Stimulated activated naive CD8-positive, alpha-beta T cell treated with anti-CD3 and anti-CD28 coated beads, Interleukin-15, amount 100 ng/mL, for 72 hours (primary cell): ENCODE measurements at places on chromosomes 3 and 15.

DNA sequence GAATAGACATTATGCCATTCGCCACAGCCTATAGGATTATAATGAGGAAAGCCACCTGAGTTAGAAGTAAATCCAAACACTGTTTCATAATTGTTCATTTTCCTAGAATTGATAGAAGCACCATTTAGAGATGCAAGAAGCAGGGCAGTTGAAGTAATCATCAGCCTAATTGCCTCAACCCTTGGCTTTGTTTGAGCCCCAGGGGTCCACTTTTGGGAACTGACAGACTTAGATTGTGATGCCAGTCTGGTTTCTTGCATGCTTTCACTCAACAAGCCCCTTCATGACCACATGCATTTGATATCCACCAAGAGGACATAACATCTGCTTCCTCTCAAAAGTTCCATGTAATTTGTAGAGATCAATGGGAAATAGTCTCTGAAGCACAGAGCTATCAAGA is 97.2 kb upstream of the COL8A1 start:
- DNase-seq = no peak

DNA sequence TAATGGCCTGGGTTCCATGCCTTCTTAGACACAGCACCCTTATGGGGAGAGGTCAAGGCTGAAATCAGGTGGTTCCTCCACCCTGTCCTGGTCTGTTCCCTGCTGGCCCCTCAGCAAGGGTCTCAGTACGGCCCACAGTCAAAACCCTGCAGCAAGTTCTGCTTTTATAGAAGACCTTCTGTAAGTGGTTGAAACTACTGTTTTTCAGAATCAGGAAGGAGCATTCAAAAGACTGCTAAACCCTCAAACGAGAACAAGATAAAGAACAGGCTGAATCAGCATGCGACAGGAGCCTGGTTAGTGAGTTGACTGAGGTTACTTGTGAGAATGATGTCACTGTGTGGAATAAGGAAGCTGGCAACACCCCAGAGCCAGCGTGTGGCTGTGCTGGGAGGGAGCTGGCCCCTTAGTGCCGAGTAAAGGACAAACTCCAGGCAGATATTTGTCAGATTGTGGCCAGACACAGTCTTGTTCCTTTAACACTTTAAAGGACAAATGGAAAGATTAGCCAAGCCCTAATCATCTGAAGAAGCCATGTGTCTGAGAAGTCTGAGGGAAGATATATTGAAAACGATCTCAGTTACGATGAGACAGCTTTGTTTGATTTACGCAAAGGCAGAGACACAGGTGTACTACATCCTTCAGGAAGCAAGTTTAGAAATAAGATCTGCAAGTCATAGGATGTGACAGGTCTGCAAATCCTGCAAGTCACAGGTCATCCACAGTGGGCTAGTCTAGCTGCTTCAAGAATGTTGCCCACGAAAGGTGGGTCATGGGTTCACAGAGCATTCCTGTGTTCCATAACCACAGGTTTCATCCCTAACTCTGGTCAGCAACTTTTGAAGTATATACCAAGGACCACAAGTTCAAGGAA is 54.0 kb downstream of the B3GNT5 start:
- DNase-seq = peak; percentile 47

GRCh38 chr3:172442606-172443005 is 5.7 kb downstream of the GHSR start:
- no peak for DNase-seq

GRCh38 chr3:69776920-69777581 is 37.8 kb downstream of the MITF start:
- no peak for DNase-seq

DNA sequence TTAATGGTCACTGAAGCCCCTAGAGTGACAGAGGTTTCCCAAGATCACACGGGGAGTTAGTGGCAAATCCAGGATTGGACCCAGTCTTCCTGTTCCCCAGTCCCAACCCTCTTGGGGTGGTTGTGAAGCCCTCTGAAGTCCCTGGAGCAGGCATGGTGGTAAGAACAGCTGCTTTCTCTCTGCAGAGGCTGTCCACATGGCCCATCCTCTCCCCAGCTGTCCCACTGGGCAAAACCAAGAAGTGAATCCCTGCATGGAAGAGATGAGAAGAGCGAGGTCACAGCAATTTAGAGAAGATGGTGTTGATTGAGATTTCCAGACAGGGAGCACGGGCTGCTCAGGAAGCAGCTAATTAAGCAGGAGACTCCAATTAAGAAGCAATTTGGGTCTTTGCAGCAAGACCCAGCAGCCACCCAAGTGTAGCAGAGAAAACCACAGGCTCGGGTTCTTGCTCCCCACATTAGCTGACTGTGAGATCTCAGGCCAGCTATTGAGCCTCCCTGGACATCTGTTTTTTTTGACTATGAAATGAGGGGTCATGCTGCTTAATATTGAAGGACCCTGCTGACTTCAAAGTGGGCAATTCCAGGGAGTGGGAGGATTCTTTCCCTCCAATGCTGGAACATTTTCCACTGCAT is 14.8 kb upstream of the HDAC11 start:
- DNase-seq = no peak

- DNase-seq = no peak
Measured at GRCh38 chr3:12705981-12706380, 42.1 kb upstream of the RAF1 start.

- no peak for DNase-seq
Measured at GRCh38 chr15:50068016-50068415, 51.0 kb downstream of the ATP8B4 start.

DNA sequence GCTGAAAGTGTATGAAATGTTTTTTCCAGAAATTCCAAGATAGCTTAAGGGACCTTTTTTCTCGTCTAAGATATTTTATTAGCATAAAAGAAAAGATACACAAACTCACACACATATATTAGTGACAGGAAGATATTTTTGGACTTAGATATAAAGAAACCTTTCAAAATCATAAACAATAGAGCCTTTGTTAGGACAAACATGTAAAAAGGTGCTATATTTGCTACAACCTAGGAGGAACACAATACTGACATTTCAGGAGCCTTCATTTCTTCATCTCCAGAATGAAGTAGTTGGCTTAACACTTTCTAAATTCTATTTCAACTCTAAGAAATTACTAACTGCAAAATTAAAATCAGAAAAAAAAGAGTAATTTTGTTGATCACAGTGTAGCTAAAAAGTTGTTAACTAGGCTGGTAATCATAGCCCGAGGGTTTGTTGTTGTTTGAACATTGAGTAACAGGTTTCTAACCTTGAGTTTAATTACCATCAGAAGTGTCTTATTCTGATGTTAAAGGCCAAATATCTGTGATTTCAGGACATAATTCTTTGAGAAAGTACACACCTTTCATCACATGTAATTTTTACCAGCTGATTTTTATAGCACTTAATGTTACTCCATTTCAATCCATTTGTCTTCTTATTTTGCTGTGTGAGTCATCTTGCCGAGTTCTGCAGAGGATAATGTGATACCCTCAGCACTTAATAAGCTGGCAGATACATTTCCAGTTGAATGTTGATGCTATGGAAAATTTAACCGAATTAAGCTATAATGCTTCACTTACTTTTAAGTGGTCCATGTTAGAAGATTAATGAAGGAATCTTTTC is 97.3 kb downstream of the MBNL1 start:
- no peak for DNase-seq
